H4 (cell line): ENCODE measurements at places on chromosomes 2 and 18. TPM values are rescaled to one million over a fixed set of nuclear protein-coding genes. Genes with fewer than 3 reads are reported as not detected.

- no peak for DNase-seq
Measured at GRCh38 chr2:102078773-102079172, 63.8 kb upstream of the IL1R1 start.

Gene DSC1
- 0.06 TPM in 1 of 2 replicates, not detected in the other for total RNA-seq

DNA sequence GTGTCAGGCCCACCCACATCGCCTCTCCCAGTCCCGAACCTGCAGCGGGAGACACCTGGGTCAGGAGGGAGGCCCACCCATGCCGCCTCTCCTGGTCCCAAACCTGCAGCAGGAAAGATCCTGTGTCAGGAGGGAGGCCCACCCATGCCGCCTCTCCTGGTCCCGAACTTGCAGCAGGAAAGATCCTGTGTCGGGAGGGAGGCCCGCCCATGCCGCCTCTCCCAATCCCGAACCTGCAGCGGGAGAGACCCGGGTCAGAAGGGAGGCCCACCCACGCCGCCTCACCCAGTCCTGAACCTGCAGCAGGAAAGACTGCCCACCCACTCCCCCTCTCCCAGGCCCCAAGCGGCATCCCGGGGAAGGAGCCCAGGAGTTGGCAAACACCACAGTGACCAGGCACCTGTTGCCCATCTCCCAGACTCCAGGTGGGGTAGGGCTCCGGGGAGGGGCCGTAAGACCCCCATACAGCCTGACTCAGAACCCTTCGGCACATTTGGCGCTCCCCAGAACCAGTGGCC, 7.8 kb downstream of the SLC66A2 start:
- DNase-seq, result no peak

GRCh38 chr2:138476940-138477339, 24.6 kb upstream of the SPOPL start:
- no peak for DNase-seq

DNA sequence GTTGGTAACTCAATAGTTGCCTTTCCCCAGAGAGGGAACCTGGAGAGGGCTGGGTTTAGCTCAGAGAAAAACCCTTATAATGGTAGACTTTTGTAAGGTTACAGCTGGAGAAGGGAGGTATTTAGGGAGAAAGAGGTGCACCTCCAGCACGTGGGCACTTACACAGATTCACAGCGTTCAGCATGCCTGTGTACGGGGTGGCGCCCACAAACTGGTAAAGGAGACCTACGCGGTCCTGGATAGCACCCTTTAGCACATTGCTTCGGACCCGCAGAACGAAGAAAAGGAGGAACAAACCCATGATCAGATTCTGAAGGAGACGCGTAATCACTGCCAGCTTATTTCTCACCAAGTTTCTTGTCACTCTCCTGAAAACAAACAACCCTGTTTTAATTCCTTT, 14.9 kb downstream of the ABCG5 start:
- DNase-seq, result no peak
